Fibroblast of skin of abdomen (primary cell): ENCODE measurements at places on chromosomes 4 and X.

- DNase-seq, result no peak
Observed at GRCh38 chr4:101005659-101006058, 341.7 kb downstream of the PPP3CA start.

- no peak for DNase-seq
Observed at GRCh38 chr4:146269228-146269653, 54.9 kb downstream of the REELD1 start.

DNA sequence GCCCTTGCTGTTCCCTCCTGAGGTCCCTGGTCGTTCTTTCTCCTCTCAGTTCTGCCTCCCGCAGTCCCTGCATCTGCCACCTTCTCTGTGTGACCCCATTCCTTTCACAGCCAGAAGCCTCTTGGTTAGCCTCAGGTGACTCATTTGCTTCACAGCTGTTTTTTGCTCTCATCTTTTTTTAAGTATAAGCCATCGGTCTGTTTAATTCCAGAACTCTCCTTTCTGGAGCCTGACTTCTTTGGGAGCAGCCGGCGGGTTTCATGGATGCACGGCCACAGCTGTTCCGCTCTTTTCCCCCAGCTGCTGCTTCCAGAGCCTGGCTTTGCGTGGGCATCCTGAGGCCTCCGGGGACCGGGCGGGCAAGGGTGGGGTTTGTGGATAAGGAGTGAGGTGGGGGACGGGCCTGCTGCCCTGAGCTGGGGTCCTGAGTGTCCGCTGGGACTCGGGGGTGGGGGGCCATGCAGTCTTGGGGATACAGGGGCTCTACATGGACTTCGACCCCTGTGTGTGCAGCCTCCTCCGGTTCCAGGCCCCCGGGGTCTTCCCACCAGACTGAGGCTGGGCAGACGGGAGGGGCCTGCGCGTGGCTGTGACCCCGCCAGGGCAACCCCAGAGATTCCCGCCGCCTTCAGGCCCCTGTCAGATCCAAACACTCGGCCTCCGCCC lies 46.7 kb downstream of the PCGF3 start:
- DNase-seq, result no peak

GRCh38 chrX:76428243-76429130 lies 977 bp downstream of the MAGEE1 start:
- DNase-seq, result no peak

DNA sequence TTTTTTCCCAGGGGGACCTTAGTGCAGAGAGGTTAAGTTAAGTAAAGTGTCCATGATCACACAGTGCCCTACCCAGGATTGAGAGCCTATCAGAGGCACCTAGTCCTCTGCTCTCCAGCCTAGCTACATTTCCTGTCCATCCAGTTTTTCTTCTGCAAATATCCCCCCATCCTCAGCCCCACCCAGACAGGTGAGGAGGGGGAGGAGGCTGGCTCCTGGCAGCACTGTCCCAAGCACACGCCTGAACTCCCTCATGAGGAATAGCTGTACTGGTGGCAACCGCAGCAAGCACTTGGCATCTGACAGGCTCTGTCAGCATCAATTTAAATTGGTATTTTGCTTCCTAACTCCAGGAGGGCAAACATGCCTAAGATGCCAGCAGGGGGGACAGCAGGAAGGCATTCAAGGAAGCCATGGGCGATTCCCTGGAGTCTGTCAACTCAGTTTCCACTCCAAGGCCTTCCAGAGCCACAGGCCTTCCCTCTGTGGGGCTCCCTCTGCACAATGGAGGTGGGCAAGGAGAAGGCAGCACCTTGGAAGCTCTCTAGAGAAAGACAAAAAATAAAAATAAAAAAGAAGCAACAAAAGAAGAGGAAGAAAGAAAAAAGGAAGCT lies 6.4 kb upstream of the FRMPD3 start:
- no peak for DNase-seq

DNA sequence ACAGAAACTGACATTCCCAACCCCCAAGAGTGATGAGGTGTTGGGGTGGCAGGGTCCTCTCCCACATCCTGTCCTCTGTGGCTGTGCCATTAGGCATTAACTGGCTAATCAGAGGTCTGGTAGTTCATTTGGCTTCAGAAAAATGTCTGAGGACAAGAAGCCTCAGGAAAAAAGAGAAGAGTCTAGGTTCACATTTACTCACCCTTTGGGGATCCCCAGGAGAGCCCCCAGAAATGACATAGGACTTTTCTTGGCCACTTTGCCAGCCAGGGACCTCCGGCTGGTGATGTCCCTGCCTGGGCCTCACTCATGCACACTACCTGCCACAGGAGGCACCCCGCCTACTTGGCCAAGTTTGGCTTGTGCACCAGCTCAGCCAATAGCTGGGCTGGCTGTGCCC lies 173.0 kb downstream of the RBM46 start:
- DNase-seq, result no peak

GRCh38 chrX:149650162-149650561 lies 18.6 kb upstream of the TMEM185A start:
- DNase-seq, result no peak

DNA sequence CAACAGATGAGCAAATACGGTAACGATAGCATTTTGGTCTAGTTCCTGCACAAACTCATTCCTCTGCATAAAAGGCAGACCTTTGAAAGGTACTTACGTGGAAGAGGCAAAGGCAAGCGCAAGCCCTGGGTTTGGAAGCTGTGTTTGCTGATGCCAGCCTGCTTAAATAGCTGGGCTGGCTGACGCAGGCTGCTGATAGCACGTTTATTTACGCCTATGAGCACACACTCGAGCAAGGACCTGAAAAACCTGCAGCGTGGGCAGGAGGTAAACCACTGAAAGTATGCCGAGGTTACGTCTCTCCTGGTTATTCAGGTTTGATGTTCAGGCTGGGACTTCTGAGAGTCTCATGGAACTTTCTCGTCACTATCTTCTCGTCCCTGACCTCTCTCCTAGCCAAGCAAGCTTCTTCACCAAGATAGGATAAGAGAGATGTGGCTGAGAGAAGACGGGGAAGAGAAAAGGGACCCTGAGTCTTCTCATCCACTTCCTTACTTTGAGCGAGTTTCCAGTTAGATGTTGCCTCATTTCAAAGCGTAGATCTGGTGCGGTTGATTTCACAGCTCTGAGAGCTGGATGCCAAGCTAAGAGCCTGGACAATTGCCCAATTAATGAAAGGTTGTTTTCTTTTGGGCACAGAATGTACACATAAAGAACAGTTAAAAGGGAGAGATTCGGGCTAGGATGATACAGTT lies at the start of gene HOPX:
TSS of gene HOPX (minus strand) at position 139 of the 695 bp plus-strand sequence. CDS start 23,480 bp downstream, outside the sequence.
- DNase-seq, result no peak

GRCh38 chrX:85379174-85379907 lies at the start of gene POF1B:
TSS of gene POF1B (minus strand) at chrX:85379665. CDS start at chrX:85379454, 211 bp downstream.
- no peak for DNase-seq

DNA sequence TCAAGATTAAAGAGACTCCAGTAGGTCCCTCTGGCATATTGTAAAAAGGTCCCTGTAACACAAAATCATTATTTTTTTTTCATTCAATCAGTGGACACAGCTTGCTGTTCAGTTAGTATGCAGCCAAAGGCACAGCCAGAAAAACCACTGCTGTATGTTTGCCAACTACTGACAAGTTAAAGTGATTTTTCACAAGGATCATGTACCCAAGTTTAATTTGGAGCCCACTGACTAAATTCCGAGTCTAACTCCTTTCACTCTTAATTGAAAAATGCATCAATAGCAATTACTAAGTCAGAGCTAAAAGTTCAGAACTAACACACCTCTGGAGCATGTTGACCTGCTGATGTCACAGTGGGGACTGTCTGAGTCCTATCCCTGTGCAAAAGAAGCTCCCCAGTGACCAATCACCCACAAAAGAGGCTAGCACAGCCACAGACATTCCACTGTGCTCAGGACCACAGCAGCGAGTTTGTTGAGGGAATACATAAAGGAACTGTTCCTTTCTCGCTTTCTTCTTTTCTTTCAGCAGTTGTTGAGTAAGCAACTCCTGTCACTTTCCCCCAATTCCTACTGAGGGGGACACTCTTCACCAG lies 60.4 kb downstream of the STX18 start:
- no peak for DNase-seq

GRCh38 chr4:25970691-25971432 lies 56.8 kb downstream of the SMIM20 start:
- DNase-seq, result no peak

- no peak for DNase-seq
Observed at GRCh38 chrX:33086886-33087285, 124.5 kb downstream of the DMD start.

DNA sequence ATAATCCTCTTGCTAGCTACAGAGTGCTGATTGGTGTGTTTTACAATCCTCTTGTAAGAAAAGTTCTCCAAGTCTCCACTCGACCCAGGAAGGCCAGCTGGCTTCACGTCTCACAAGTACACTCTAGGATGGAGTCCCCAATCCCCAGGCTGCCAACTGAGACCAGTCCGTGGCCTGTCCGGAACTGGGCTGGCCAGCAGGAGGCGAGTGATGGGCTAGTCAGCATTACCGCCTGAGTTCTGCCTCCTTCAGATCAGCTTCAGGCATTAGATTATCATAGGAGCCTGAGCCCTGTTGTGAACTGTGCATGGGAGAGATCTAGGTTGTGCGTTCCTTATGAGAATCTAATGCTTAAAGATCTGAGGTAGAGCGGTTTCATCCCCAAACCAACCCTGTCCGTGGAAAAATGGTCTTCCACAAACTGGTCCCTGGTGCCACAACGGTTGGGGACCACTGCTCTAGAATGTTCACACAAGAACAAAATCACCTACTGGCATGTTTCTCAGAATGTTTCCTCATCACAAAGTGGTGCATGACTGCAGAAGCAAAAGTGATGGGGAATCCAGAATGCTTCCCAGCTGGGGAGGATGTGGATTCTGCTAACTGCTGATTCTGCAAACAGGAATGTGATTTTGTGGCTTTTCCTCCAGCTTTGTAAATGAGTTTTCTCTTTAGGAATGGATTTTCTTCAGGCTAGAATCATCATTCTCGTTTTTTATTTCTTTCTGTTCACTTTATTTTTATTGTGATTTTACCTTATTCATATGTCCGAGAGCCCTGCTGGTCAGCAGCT lies 40.9 kb downstream of the SEPTIN11 start:
- peak; percentile 95 for DNase-seq

GRCh38 chr4:123381996-123382395 lies 14.6 kb upstream of the SPRY1 start:
- DNase-seq, result peak; percentile 5

- no peak for DNase-seq
Observed at GRCh38 chr4:173012608-173013007, 156.0 kb upstream of the GALNT7 start.

DNA sequence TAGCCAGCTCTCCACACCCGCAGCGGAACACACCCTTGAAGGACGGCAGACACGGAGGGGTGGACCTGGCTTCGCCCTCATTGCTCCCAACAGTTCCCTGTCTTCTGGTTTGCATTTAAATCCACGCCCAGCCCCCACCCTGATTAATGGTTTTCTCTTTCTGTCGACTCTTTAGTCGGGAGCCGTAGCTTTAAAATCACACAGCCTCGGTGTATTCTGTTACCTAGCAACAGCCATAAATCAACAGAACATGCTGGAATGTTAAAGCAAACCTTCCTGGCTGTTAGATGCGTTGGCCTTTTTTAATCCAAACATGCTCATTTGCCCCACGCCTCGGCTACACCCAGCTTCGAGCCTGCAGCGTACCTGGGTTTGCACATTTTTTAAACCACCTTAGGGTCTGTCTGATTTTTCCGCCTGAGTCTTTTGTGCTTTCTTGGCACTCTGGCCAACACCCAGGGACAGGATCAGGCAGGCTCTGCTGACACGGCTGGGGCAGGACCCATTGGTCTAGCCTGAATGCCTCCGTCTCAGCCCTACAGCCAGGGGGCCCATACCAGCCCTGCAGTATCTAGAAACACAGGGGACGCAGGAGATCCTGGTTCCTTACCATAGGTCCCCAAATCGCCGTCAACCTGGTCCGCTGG lies 21.4 kb upstream of the PPP2R2C start:
- peak; percentile 2 for DNase-seq

- no peak for DNase-seq
Observed at GRCh38 chr4:163171590-163171989, 4.9 kb upstream of the NAF1 start.

DNA sequence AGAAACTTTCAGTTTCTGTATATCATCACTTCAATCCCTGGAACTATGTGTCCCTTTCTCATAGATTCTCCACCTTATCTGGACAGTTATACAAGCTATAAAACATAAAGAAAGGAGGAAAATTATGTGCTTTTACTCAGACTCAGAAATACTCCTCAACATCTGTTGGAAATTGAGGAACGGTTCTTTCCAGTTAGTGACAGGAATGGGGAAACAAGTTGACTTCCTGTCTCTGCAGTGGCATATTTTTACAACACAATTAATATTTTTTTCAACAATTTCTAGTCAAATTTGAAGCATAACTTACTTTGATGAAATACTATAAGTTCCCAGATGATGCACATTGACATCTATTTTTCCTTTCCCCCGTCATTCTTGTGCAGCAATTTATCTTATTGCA lies 27.9 kb downstream of the ABHD18 start:
- no peak for DNase-seq

DNA sequence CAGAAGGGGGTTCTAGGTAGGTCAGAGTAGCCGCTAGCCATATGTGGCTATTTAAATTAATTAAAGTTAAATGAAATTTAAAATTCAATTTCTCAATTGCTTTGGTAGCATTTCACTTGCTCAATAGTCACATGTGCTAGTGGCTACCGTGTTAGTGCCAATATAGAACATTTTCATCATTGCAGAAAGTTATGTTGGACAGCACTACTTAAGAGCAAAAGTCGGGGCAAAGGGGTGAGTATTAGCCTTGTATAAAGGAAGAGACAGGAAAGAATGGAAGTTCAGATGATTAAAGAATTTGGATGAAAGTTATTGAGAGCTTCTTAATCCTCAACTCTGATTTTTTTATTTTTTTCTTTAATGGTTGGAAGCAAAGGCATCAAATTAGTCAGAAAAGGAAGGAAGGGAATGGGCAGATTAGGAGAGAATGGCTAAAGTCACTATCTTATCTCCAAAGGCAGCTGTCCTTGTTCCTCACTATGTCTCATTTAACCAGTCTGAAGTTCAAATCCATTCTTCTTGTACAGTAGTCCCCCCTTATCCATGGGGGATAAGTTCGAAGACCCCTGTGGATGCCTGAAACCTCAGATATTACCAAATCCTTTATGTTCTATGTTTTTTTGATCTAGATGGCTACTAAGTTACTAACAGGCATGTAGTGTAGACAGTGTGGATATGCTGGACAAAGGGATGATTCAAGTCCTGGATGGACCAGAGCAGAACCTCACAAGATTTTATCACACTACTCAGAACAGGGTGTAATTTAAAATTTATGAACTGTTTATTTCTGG lies 22.9 kb downstream of the OCIAD1 start:
- DNase-seq, result no peak

- DNase-seq, result no peak
Observed at GRCh38 chrX:319579-320125, 1.1 kb upstream of the GTPBP6 start.

- DNase-seq, result no peak
Observed at GRCh38 chr4:124523816-124524215, 188.7 kb downstream of the ANKRD50 start.

DNA sequence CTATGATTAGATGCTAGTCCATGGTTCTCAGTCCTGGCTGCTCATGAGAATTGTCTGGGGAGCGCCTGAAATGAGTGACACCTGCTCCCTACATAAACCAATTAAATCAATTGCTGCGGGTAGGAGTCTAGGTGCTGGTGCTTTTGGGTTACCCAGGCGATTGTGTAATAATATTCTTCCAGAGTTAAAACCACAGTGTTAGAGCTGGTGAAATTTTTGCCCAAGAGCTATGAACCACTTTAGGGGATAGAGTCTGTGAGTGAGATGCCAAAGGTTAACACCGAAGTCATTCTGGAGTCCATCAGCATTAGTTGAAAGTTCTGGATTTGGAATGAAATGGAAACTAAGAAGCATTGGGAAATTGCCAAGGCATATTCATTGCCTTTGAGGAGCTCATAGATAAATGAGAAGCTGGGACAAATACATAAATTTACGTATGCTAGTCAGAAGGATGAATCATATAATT lies 15.3 kb downstream of the PDK3 start:
- DNase-seq, result no peak
